ENCODE measurements at places on chromosomes 6 and 20.

DNA sequence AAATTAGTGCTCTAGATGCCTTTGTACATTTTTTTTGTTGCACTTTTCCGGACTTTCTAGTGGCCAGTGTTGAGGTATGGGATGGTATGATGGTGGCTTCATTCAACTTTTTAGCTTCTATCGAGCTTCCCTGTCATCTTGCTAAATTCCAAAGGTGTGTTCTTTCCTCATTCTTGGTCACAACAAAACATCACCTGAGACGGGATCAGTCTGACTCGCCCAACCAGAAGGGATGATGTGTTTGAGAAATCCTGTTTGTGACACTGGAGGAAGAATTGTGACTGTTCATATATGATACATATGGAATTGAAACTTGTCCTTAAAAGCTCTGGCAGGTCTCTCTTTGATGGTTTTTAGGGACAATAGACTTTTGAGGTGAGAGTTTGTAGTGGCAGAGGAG lies 33.8 kb downstream of the KCNS1 start:
- DNase-seq: no peak

- no peak for DNase-seq
These were observed 75.4 kb downstream of the ANKEF1 start for GRCh38 chr20:10110151-10110550.

- DNase-seq: no peak
These were observed 152.9 kb downstream of the SIM1 start for GRCh38 chr6:100311707-100312251.

DNA sequence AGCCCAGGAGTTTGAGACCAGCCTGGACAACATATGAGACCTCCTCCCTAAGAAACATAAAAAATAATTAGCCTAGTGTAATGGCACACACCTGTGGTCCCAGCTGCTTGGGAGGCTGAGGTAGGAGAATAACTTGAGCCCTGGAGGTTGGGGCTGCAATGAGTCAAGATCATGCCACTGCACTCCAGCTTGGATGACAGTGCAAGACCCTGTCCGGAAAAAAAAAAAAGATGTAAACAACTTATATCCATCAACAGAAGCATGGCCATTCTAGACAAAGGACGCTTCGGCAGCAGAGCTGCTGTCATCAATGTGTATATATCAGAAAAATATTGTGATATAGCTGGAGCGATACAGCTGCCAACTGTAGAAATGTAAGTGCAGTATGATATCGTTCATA lies 59.6 kb upstream of the ARID1B start:
- no peak for DNase-seq

DNA sequence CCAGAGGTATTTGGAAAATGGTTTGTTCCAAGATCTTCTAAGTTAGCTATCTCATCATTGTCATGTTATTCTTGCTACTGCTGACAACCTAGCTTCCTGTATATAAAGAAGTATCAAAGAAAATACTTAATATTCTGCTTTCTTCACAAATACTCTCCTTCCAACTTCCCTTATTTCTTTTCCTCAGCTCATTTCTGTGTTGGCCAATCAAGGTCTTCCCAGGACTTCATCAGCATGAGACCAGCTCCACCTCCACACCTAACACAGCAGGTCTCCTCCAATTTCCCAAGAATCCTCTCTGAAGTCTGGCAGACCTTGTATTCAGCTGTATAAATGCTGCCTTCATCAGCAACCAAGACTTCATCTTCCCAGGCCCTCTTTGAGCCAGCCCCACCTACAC lies 538.6 kb upstream of the JARID2 start:
- no peak for DNase-seq

GRCh38 chr6:75874224-75874623 lies 125.2 kb downstream of the MYO6 start:
- DNase-seq: no peak

GRCh38 chr20:20856306-20856705 lies 143.9 kb upstream of the RALGAPA2 start:
- no peak for DNase-seq

GRCh38 chr20:10978713-10979112 lies 304.9 kb upstream of the JAG1 start:
- no peak for DNase-seq

- no peak for DNase-seq
These were observed 193.9 kb downstream of the MMUT start for GRCh38 chr6:49269190-49269589.

DNA sequence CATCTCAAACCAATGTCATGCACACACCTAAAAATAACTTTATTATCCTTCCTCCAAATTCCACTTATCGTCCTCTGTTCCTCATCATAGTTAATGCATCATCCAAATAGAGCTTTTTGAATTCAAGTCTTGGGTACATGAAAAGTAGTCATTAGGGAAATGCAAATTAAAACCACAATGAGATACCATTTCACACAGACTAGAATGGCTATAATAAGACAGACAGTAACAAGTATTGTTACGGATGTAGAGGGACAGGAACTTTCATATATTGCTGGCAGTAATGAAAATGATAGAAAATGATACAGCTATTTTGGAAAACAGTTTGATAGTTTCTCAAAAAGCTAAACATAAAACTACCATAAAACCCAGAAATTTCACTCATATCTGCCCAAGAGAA lies 59.1 kb downstream of the FHL5 start:
- DNase-seq: no peak

- no peak for DNase-seq
These were observed 129.4 kb downstream of the LY86 start for GRCh38 chr6:6717953-6718352.

DNA sequence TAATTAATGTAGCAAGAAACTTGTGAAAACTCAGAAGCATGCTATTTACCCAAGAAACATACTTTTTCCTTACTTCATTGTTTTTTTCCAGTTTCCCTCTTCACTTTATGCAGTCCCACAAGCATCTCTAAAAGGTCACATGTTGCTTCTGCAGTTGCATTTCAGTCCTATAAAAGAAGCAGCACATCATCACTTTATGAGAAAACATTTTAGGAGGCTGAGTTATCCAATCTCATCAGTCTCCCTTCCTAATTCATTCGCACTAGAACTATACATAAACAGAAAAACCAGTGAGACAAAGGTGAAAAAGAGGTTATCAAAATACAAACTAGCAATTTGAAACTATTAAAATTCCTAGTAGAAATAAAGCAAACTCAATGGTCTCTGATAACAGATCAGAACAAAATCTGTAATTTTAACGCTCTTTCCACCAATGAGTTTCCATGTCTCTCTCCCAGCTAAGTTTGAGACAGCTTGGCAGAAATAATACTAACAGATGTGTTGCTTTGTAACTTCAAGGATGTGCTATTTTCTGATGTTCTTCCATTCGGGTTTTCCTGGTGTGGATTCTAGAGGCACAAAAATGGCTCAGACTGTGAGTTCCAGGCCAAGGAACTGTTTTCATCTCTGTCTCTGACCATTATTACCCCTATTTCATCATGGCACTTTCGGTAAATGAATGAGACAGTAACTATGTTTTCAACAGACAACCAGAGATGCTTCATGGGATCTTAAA lies 48.4 kb downstream of the ZHX3 start:
- DNase-seq: no peak

GRCh38 chr20:54184904-54185626 lies 11.3 kb upstream of the CYP24A1 start:
- DNase-seq: no peak

- DNase-seq: no peak
These were observed 93.6 kb downstream of the NCR2 start for GRCh38 chr6:41428996-41429421.

- DNase-seq: no peak
These were observed 66.5 kb downstream of the ADTRP start for GRCh38 chr6:11711984-11712711.

GRCh38 chr20:44730441-44730840 lies 15.2 kb upstream of the KCNK15 start:
- DNase-seq: no peak

- peak; percentile 51 for DNase-seq
These were observed 4.2 kb upstream of the NCR3 start for GRCh38 chr6:31597006-31597405.

DNA sequence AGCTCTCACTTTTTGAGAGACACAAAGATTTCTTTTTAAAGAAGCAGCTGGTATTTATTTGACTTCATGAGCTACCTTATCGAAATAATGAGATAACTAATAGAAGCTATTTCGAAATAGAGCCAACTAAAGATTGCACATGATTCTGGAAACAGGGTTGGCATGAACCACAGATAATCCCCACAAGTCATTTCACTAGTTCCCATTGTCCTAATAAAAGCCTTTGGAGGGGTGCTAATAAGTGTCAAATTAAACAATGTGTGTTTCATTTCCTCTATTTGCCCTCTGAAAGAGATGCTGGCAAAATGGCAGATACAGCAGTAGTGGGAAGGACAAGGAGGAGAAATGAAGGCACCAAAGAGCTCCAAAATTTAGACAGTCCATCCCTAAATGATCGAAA lies 78.6 kb upstream of the RIPOR2 start:
- DNase-seq: no peak

DNA sequence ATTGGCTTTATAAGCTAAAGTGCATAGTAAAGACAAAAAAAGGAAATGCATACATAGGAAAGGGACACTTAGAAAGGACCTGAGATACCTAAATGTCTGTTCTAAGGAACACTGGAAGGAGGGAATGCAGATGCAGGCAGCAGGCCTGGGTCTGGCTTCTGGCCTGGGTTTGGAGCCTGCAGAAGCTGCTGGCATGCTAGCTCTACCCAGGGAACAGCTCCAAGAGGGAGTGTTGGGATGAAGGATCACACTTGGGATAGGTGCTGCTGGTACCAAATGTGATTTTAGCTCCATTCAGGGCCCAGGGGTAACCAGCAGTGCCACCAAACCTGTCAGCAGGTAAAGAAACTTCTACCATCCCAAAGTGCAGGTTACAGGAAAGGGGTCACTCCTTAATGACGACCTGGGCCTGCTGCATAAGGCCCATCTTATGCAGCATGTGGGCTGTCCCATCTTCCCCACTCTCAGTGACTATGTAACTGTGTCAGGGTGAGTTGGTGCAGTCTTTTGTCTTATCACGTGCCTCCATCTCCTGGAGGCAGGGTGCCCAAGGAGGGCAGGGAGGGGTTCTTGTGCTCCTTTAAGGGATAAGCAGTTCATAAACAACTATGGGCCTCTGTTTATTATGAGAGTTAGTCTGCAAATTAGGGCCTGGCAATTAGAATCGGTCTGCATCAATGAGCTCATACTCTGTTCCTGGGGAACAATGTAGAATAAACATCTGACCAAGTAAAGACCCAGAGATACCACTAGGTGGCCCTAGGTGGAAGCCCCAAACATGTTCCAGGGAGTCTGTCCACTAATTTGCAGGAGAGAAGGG lies 26.9 kb downstream of the DDX27 start:
- DNase-seq: peak; percentile 19

- no peak for DNase-seq
These were observed 109.0 kb downstream of the PRKN start for GRCh38 chr6:162618448-162619002.

- no peak for DNase-seq
These were observed 1.3 kb downstream of the TTI1 start for GRCh38 chr20:38031957-38032356.

Measured in effector memory CD8-positive, alpha-beta T cell (primary cell).